ENCODE measurements at places on chromosomes 12 and 14.

DNA sequence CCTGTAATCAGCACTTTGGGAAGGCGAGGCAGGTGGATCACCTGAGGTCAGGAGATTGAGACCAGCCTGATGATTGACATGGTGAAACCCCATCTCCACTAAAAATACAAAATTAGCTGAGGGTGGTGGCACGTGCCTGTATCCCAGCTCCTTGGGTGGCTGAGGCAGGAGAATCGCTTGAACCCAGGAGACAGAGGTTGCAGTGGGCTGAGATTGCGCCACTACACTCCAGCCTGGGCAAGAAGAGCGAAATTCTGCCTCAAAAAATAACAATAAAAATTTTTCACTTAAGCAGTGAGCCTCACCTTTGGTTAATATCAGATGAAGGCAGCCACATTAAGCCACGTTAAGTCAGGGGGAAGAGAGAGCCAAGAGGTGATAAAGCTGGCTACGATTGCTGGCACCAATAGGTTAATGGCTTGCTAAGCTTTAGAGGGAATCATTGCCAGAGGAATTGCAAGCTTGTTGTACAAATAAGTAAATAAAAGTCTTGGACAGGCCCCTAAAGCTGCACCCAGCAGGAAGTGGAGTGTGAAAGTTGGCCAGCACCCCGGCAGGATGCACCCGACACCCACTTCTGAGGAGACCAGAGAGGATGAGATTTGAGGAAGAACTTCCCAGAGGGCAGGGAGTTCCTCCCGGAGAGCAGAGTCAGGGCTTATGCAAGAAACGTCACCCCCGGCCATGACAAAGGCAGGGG, 41.3 kb upstream of the TESC start:
- DNase-seq: no peak

DNA sequence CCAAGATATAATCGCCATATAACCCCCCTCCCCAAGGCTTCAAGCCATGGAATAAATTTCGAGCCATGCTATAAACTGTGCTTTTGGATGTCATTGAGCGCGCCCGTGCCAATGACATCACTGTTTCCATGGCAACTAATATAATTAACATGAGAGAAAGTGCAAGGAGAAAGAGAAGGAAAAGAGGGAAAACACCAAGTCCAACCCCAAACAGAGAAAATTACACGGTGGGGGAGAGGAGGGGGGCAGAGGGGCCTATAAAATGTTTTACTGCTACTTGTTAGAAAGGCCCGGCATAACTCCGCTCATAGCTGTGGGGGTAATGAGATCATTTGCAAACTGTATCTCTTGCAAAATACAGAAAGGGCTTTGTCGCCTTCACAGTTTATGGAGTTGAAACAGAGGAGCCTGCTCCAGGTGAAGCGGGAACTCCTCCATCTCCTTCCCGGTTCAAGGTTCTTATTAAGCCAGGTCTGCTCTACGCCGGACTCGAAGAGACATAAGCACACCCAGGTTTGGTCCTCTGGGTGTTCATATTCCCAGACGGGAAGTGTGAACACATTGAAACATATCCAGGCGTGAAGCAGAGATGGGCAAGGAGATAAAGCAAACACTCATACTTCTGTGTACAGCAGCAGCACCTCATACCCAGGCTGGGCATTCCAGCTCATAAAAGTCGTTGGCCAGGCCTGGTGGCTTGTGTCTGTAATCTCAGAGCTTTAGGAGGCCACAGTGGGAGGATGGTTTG, 99.1 kb upstream of the MAP1LC3B2 start:
- DNase-seq: no peak

DNA sequence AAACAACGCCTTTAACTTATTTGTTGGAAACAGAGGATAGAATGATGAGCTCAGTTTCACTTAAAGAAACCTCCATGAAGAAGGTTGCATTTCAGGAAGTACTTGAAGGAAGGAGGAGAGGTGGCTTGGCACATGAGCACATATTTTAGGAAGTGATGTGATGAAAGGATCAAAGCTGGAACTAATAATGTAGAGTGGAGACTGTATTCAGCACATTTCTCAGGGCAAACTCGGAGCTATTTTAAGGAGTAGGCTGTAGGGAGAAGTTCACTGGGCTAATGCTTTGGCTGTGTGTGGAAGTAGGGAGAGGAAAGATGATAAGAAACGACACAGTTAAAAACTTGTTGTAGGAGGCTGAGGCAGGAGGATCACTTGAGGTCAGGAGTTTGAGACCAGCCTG, 272.8 kb downstream of the AKAP6 start:
- no peak for DNase-seq

DNA sequence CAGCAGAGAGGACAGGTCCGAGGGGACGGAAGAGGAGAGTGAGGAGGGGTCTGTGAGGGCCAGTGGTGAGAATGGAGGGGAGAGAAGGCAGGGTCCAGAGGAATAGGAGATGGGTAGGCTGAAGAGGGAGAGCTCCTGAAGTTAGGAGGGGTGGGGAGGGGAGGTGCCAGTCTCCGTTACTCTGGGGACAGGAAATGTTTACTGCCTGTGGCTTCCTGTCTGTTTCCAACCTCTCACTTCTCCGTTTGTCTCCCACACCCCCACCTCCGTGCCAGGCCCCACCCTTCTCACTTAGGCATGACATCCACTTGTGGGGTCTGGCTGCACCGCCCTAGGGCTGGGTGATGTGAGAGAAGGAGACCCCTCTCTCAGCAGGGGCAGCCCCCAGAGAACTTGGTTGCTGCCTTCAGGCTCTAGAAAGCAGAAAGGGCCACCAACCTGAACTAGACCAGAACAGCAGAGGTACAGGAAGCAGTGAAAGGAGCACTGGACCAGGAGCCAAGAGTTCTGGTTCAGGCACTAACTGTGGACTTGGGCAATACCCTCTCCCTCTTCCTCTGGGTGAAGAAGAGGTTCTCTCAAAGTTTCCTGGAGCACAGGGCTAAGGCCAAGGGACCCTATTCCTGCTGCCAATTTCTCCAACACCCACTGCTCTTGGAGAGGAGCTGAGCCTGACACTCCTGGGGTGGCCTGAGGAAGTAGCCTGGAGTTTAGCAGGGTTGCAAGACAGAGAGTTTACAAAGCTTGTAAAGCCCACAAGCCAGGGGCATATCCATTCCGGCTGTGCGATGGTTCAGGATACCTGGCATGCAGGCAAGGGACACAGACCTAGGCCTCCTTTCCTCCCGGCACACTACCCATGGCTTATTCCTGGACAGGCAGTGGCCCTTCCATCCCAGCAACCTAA, 5.5 kb downstream of the ITGA5 start:
- peak; percentile 63 for DNase-seq

- DNase-seq: no peak
Measured at GRCh38 chr12:105698075-105698474, 367.6 kb downstream of the C12orf75 start.

- DNase-seq: no peak
Measured at GRCh38 chr14:76191297-76191696, 39.6 kb downstream of the GPATCH2L start.

- DNase-seq: no peak
Measured at GRCh38 chr12:89370421-89370831, 18.1 kb upstream of the DUSP6 start.

GRCh38 chr12:120465756-120466155, 3.8 kb downstream of the SRSF9 start:
- no peak for DNase-seq

- DNase-seq: no peak
Measured at GRCh38 chr12:64187370-64187769, 34.7 kb downstream of the KICS2 start.

GRCh38 chr14:42642787-42643186, 1036.1 kb downstream of the LRFN5 start:
- no peak for DNase-seq

DNA sequence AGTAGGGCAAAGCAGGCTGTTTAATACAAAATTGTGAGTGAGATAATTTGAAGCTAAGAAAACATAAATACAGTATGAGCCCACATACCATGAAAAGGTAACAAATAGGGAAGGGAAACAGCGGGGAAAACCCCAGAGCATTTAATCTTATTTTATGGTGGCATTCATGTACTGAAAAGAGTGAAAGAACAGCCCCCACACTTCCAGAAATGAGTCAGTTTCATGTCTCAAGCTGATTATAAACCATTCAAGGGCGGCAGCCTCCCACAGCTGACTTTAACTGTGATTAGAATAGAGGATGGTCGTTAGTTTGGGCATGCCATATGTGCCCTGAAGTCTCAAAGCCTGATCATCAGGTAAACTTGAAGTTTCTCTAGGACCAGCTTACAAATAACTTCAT, 64.5 kb downstream of the FOXG1 start:
- no peak for DNase-seq

DNA sequence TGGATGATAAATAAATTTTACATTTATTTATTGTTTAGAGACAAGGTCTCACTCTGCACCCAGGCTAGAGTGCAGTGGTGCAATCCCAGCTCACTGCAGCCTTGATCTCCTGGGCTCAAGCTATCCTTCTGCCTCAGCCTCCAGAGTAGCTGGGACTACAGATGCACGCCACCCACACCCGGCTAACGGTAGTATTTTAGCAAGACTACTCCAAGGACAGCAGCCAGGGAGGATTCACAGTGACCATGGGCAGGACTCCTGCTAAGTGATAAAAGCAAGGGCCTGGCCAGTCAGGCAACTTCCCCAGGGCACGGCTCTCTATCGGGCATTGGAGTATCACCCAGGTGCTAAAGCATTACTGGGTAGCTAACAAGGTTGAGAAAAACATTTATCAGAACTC, 55.4 kb downstream of the ARL6IP4 start:
- DNase-seq: no peak

GRCh38 chr14:104795781-104796686, 486 bp upstream of the AKT1 start:
- peak; percentile 55 for DNase-seq

DNA sequence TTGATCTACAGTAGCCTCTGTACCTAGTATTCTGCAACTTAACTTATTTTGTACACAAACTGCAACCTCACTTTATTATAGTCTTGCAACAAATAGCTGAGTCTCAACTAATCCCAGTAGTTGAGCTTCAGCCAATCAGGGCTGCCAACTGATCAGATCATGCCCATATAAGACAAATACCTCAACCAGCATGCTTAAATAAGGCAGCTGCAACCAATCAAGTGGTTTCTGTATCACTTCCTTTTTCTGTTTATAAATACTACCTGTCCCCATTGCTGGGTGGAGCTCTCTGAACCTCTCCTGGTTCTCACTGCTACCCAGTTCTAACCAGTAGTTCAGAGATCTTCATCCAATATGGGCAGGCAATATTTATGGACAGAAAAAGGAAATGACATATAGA, 248.5 kb upstream of the FBXO33 start:
- no peak for DNase-seq

DNA sequence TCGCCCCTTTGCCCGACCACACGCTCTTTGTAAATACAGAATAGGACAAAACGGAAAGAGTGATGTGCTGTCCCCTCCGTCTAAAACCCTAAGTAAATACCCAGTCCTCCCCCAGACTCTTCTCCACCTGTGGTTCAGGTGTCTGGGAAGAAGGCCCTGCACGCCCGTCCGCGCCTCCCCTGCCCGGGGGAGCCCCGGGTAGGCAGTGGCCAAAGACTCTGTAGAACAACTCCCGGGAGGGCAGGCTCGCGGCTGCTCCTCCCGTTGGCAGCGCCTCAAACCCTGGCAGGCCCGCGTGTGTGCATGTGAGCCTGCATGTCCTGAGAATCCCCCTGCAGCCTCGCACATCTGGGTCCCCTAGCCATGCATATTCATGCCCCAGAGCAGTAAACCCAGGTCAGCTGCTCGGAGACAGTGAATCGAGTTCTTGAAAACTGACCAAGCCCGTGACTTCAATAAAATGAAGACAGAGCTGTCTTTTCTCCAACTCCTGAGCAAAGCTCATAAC, 165.8 kb downstream of the MON2 start:
- DNase-seq: no peak

- DNase-seq: no peak
Measured at GRCh38 chr12:116502989-116503496, 56.1 kb upstream of the MAP1LC3B2 start.

DNA sequence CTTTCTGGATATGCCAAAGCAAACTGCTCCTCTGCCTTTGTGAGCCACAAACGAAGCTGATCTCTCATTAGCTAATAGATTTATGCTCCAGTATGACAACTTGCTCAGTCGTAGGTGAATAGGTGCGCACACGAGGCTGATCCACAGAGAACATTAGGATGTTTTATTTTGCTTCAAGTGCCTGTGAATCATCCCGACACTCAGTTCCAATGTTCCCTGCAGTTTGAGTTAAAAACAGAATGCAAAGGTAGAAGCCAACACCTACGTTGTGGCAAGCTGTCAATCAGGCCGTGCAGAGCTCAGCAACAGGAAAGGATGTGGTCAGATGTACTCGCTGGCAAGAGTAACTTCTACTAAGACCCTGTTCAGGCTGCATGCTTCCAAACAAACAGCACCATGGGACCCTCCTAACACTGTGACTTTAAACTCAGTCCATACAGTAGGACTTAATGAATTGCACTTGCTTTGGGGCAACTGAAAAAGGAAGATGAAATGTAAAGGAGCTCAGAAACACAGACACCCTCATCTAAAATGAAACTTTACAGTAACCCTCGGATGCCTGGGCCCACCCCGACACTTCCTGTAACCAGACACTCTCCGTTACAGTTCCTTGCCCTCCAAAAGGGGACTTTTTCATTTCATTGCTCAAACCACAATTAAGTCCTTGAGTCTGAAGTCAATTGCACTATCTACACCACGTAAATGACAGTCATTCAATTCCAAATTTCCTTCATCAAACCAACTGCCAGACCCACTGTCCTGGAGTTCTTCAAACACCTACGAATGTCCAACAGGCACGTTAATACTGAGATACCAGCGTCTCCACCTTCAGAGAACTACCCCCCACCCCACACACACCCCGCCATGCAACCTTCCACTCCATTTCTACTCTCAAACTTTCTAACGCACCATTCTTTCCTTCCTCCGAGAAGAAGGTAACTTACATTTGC, 1.6 kb downstream of the CCDC88C start:
- no peak for DNase-seq

DNA sequence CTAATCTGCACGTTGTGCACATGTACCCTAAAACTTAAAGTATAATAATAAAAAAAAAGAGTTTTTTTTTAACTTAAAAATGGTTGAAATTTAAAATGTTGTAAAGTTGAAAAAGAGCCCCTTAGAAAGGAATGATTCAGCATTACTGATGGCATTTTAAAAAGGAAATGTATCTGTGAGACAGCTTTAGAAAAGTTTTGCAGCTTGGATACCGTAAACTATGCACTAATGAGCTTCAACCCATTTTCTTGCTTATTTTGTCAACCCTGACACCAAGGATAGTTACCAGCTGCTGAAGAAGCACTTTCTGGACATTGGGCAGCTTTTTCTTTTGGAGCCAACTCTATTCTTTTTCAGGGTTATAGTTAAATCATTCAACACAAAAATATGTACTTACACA, 4.3 kb downstream of the BICD1 start:
- no peak for DNase-seq

- no peak for DNase-seq
Measured at GRCh38 chr12:104426926-104427546, 29.7 kb upstream of the CHST11 start.

GRCh38 chr14:68760761-68761160, 32.1 kb downstream of the ZFP36L1 start:
- no peak for DNase-seq

DNA sequence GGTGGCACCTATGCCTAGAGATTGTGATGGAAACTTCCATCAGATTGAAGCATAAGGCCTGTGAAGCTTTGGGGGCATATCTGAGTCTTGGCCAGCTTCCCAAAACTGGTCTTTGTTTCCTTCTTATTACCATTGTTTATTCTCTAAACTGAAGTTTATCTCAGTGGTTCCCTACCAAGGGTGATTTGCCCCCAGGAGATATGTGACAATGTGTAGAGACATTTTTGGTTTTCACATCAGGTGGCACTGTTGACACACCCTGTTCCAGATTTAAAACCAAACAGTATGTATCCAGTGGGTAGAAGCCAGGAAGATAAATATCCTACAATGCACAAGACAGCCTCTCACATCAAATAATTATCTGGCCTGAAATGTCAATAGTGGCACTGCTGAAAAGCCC, 22.1 kb downstream of the RASSF9 start:
- no peak for DNase-seq
